GM06990 (cell line): ENCODE measurements at places on chromosomes 11 and 22.

DNA sequence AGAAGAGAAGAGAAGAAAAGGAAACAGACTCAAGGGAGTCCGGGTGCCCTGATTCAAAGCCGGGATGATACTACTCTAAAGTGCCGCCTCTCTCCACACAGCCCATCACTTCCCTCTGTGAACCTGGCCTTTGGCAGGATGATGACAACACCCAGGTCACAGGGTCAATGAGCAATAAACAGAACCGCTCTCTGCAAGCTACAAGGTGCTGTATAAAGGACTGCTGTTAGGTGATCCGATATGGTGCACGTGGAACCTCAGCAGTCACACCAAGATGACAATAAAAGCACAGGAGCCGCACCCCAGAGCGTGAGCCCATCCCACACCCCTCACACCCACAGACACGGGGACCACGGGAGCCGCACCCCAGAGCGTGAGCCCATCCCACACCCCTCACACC lies 10.7 kb downstream of the TTLL1 start:
- no peak for DNase-seq

DNA sequence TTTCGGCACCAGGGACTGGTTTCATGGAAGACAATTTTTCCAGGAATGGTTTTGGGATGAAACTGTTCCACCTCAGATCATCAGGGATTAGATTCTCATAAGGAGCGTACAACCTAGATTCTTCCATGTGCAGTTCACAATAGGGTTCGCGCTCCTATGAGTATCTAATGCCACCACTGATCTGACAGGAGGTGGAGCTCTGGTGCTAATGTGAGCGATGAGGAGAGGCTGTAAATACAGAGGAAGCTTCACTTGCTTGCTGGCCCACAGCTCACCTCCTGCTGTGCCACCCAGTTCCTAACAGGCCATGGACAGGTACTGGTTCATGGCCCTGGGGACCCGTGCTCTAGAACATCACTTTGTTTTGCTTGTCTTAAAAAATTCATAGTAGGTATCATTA lies 41.8 kb upstream of the AMPD3 start:
- peak; percentile 24 for DNase-seq

GRCh38 chr11:64848214-64848825 lies 3.9 kb upstream of the CDC42BPG start:
- DNase-seq, result no peak

DNA sequence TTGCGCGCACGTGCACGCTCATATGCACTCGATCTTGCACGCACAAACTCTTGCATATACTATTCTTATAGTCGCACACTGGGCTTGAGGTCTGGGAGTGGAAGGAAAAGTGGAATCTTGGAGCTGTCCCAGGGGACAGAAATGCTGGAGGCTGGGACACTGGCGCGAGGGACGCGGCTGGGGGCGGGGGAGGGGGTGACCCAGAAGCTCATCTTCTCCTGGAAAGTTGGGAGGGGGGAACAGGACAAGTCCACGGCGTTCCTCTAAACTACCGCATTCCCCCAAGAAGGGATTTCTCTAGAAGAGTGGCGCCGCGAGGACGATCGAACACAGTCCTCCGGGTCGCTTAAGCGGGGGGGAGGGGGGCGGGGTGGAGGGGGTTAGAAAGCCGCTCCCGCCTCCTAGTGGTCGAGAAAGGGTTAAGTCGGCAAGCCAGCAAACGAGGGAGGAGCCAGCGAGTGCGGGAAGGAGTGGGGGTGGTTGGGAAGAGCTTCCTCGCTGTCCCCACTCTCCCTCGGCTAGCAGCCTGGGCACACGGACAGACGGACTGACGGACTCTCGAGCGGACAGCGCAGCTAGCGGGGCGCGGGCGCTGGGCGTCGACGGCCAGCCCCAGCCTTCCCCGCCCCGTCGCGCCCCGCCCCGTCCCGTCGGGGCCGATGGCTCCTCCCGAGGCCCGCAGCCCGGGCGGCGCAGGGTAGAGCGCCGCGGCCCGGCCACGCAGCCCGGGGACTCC lies at the start of gene RTN4RL2:
RTN4RL2 (plus strand) TSS at position 507 of the 736 bp plus-strand sequence. CDS start 338 bp downstream, outside the sequence.
- DNase-seq, result peak; percentile 57

DNA sequence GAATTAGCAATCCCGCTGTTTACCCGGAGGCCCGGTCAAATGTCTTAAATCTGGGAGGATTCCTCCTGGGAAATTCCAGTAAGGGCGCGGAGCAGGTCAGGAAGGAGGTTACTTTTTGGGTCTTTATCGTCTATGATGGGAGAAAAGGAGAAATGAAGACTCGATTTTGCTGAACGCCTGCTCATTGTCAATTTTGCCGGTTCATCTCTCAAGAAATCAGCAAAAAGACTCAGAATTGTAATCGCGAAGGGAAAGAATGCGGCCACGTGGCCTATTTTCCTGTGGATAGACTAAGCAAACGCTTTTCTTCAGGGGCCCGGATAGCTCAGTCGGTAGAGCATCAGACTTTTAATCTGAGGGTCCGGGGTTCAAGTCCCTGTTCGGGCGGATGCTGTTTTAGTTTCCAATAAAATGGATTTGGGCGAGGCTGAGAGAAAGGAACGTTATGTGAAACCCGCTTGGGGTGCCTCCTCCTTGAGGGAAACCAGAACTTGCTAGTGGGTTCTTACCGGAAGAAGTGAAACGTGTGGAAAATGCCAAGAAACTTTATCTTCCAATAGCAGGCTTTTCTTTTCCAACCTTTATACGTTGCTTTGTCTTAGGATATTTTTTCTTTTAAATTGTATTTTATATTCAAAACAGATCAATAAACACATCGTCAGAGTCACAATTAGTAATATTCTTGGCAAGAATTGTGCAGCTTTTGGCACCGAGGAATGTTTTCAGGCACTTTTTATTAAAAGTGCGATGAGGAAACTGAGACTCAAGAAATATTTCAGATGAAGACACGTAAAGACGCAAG lies 45.0 kb downstream of the OR4D9 start:
- DNase-seq, result peak; percentile 55
